ENCODE measurements at places on chromosomes 1 and 21.
A peak's percentile ranks its signal among the peaks of the same experiment; 100 is the strongest.

- DNase-seq = no peak
Measured at GRCh38 chr1:178254433-178254832, 160.5 kb downstream of the RASAL2 start.

GRCh38 chr1:244049162-244050013, 1.7 kb upstream of the ZBTB18 start:
- DNase-seq = peak; percentile 32

DNA sequence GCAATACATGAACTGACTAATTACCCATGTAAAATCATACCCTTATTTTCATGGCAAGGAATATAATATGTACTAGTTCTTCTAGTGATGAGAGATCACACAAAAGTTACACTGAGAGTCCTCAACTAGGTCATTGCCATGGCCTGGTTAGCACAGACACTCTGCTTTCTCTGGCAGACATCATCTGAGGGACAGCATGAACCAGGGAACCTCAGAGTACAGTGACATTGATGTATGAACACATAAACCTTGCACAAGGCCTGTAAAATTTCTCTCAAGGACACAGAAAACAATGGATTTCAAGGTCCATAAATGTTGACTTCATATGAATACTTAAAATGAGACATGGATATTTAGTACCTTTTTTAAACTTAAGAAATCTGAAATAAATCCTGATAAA, 108.8 kb upstream of the MAGI3 start:
- no peak for DNase-seq

- DNase-seq = no peak
Measured at GRCh38 chr1:175757381-175758015, 14.1 kb upstream of the TNR start.

GRCh38 chr1:193680247-193680923, 494.0 kb upstream of the B3GALT2 start:
- no peak for DNase-seq

- no peak for DNase-seq
Measured at GRCh38 chr21:42238185-42238934, 19.4 kb downstream of the ABCG1 start.

All from activated T-helper 9 cell treated with anti-CD3 and anti-CD28 coated beads, Interleukin-2, amount 50 U/mL, for 16 hours (primary cell).